ENCODE measurements at places on chromosomes 2 and 18. TPM values are rescaled to one million over a fixed set of nuclear protein-coding genes. Genes with fewer than 3 reads are reported as not detected.

The MBD1 gene
- 107 TPM for total RNA-seq

The ASB18 gene
- total RNA-seq, result not detected

The RAB12 gene
- 55.0 TPM for total RNA-seq

The CFAP53 gene
- total RNA-seq, result not detected

The RNU2-63P gene
- not detected for total RNA-seq

The SLC16A14 gene
- 0.54 TPM for total RNA-seq

The DUSP28 gene
- 5.8 TPM for total RNA-seq

The GALNT13 gene
- 2.5 TPM for total RNA-seq

The EMX1 gene
- total RNA-seq, result not detected

The LINC00305 gene
- total RNA-seq, result not detected

The AGXT gene
- not detected for total RNA-seq

The ACOXL gene
- not detected for total RNA-seq

The LOXL3 gene
- 16.6 TPM for total RNA-seq

The MOGAT1 gene
- not detected for total RNA-seq

The DUSP2 gene
- 22.2 TPM for total RNA-seq

The MYCN gene
- total RNA-seq, result 0.21 TPM

The FRZB gene
- total RNA-seq, result 203 TPM

The RUFY4 gene
- 0.68 TPM for total RNA-seq

The FBXO15 gene
- total RNA-seq, result 1.8 TPM

The GALNT14 gene
- 1.6 TPM for total RNA-seq

The HMSD gene
- total RNA-seq, result not detected

The CFAP221 gene
- not detected for total RNA-seq

The LCT gene
- total RNA-seq, result 0.28 TPM

The PDCD1 gene
- total RNA-seq, result 0.68 TPM

The MATN3 gene
- 1.8 TPM for total RNA-seq

The NYAP2 gene
- 0.14 TPM for total RNA-seq

The CFC1 gene
- not detected for total RNA-seq

All from thoracic aorta (tissue), 2 donors.